ENCODE measurements at places on chromosomes 5 and 9. TPM values are rescaled to one million over a fixed set of nuclear protein-coding genes. Genes with fewer than 3 reads are reported as not detected.

LRRC19 gene
- not detected for polyA plus RNA-seq

ADAMTSL2 gene
- 35.3 TPM for polyA plus RNA-seq

ENHO gene
- polyA plus RNA-seq = 1.6 TPM

MSX2 gene
- polyA plus RNA-seq = 0.24 TPM

NHP2 gene
- 65.2 TPM for polyA plus RNA-seq

DMRT3 gene
- polyA plus RNA-seq = not detected

SLC46A2 gene
- 0.09 TPM for polyA plus RNA-seq

PTGS1 gene
- polyA plus RNA-seq = 1.7 TPM

RNF183 gene
- polyA plus RNA-seq = 0.48 TPM

NEUROG1 gene
- not detected for polyA plus RNA-seq

SPINK4 gene
- 1.8 TPM for polyA plus RNA-seq

FAM81B gene
- not detected for polyA plus RNA-seq

NRG2 gene
- 5.0 TPM for polyA plus RNA-seq

C5orf58 gene
- not detected for polyA plus RNA-seq

NAA35 gene
- 33.4 TPM for polyA plus RNA-seq

CDH12 gene
- 0.80 TPM for polyA plus RNA-seq

LECT2 gene
- polyA plus RNA-seq = not detected

CORO2A gene
- polyA plus RNA-seq = 0.77 TPM

SLC6A19 gene
- not detected for polyA plus RNA-seq

FBP1 gene
- 29.5 TPM for polyA plus RNA-seq

All from adrenal gland (tissue), 19 donors.